ENCODE measurements at places on chromosomes 11 and 22.

DNA sequence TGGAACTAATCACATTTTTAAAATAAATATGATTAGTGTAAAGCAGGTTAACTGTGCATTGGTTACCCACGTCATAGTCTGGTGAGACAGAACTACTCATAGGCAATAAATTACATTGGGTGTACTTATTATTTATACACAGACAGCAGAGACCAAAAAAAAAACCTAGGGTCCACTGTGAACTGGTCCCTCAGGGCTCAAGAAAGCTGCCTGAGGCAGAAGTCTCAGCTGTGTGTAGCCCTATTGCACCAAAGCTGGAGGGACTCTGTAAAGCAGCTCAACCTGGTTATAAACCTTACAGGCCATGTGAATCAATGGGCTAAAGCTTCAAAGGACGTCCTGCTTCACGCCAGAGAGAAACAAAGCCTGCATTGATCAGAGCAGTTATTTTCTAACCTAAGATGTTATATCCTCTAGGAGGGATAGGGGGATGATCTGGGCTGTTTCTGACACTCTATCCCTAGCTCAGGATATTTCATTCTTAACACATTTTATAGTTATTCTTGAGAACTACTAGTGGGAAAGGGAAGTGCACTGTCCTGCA, 432.2 kb upstream of the ANO3 start:
- no peak for DNase-seq

DNA sequence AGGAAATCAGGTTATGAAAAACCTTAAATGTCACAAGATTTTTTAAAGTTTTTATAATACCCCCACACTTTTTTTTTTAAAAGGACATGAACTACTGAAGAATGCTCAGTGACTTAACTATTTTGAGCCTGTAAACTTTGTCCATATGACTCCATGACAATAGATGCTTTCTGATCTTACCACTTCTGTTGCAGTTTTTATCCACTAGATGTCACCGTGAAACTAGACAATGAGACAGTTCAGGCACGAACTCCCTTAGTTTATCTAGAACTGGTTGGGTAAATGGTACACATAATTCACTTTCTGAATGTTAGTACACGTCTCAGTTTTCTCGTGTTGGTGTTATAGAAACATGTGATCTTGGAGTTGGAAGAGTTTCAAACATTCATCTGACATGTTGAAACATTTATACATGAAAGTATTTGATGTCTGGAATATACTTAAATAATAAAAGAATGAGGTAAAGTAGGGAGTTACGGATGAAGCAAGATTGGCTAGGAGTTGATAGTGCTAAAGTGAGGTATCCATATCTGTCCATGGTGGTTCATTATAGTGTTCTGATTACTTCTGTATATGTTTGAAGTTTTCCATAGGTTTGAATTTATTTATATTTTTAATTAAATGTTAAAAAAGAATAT, 8.1 kb downstream of the CCDC15 start:
- DNase-seq = peak; percentile 27

DNA sequence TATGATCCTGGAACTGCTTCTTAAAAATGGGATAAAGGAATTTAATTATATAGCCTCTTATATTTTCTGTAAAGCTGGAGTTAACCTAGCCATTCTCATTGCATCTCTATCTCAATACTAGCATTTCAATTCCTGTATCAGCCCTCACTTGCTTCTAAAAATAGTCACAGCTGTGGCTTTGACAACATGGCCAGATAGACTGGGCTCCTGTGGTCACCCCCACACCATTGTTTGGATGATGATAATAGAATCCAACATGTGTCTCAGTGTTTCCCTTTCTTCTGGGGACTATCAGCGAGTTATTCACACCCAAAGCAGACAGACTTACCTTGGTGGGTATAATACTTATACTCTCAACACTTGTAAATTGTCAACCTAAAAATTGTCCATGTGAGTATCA, 6.9 kb downstream of the VWA5A start:
- no peak for DNase-seq

DNA sequence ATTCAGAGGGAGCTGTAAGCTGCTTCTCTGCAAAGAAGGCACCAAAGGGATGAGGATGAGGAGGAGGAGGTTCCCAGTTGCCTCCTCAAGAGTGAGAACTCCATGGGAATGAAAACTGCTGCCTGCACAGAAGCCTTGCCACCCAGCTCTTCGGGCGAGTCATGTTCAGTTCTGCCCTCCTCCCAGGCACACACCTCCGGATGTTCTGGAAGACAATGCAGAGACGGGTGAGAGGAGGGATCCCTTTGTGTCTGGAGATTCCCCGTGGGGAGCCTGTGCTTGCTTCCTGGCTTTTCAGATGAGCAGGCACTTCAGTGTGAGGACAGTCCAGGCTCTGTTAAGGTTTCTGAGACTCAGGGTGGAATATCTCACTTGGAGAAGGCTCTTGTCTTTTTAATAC, 295.6 kb downstream of the DDX10 start:
- DNase-seq = no peak

DNA sequence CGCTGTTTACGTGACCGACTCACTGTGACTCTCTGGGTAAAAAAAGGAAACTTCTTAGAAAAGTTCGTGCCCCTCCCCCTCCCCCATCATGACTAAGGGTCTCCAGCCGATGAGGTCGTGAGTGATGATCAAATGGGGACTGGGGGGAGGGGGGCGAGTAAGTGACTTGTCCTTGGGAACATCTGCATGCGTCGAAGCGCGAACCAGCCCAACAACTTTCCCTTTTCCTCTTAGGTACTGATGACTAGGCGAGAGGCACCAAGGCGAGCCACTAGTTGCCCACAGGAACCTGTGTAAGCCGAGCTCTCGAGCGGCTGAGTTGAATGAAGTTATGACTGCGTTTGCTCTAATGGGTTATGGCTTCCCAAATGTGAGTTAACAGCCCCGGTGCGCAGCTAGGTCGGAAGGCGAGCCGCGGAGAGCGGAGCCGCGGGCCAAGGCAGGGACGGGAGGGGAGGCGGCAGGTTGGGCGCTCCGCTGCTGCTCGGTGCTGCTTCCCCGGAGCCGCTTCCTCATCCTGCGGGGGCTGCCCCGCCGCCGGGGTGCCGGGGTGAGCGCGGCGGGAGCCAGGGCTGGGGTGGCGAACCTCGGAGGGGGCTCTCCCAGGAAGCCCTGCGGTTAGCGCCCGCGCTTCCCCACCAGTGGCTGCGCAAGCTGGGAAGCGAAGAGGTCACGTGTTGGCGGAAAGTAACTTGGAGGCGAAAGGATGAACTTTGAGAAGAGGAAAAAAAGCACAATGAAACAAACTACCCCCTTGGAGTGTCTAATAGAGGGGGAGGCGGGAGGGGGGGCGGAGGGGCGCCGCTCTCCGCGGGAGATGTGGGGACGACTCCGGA, 22.1 kb upstream of the BDNF start:
- DNase-seq = no peak

- no peak for DNase-seq
Observed at GRCh38 chr11:122920579-122920978, 38.0 kb downstream of the JHY start.

- DNase-seq = no peak
Observed at GRCh38 chr11:31529701-31530100, 20.1 kb downstream of the ELP4 start.

DNA sequence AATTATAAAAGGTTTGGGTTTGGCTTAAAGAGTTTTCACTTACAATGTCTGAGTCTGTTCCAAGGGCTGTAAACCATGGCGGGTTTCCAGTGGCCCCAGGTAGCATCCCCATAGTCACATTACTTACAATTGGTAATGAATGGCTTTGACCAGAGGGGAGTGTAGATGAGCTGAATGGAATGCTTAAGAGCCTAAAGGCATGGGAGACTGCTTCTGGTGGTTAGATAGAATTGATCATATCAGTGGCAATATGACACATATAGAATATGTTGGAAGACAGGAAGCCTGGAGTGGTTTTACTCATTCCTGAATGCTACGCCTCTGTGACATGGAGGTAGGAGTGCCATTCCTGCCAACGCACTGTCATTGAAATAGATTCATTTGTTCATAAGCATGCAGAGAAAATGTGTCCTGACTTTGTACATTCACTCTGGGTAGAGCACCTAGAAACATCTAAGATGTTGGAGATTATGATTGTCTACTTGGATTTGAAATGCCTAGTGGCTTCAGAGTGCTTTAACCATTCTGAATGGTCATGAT, 183.3 kb downstream of the BLID start:
- DNase-seq = no peak

DNA sequence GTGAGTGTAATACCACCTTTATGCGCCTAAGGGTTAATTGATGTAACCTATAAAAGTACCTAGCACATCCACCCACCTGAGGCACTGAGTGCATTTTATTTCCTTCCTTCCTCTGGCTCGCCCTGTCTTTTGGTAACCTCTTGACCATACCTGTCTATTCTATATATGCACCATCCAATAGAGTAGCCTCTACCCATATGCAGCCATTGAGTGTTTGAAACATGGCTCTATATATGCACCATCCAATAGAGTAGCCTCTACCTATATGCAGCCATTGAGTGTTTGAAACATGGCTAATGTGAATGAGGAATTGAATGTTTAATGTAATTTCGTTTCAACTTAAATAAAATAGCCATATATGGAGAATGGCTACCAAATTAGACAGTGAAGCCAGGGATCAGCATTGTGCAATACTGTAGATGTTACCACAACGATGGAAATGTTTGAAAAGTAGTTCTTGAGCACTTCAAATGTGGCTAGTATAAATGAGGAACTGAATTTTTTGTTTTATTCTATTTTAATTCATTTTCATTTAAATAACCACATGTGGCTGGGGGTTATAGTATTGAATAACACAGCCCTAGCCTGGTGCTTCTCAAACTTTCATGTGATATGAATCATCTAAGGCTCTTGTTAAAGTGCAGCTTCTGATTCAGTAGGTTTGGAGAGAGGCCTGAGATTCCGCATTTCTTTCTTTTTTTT, 33.8 kb downstream of the SLC35F2 start:
- no peak for DNase-seq

DNA sequence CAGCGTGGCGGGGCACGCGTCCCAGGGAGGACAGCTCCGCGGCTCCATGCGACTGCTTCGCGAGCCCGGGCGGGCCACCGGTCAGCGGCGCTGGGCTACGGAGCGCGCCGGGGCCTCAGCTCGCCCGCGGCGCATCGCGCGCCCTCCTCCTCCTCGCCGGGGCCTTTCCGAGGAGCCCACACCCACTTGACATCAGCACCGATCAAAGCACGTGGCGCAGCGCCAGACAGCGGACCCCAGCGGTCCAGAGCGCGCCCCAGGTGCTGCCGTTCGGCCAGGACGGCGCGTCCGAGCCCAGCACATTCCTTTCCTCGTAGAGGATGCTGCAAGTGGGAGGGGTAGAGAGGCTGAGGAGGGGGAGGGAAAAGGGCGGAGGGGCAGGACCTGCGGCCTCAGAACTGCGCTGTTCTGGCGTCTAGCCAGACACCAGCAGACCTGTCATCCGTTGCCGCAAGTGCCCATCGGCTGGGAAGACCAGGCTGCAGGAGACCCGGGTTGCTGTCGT, 88.6 kb downstream of the PLEKHA7 start:
- peak; percentile 81 for DNase-seq

GRCh38 chr22:23065069-23065451, 5.3 kb upstream of the GNAZ start:
- no peak for DNase-seq

GRCh38 chr22:49528420-49528720, 299.3 kb downstream of the BRD1 start:
- no peak for DNase-seq

- no peak for DNase-seq
Observed at GRCh38 chr11:72737336-72737735, 14.9 kb downstream of the ARAP1 start.

GRCh38 chr11:102429691-102430090, 22.9 kb downstream of the TMEM123 start:
- DNase-seq = no peak

DNA sequence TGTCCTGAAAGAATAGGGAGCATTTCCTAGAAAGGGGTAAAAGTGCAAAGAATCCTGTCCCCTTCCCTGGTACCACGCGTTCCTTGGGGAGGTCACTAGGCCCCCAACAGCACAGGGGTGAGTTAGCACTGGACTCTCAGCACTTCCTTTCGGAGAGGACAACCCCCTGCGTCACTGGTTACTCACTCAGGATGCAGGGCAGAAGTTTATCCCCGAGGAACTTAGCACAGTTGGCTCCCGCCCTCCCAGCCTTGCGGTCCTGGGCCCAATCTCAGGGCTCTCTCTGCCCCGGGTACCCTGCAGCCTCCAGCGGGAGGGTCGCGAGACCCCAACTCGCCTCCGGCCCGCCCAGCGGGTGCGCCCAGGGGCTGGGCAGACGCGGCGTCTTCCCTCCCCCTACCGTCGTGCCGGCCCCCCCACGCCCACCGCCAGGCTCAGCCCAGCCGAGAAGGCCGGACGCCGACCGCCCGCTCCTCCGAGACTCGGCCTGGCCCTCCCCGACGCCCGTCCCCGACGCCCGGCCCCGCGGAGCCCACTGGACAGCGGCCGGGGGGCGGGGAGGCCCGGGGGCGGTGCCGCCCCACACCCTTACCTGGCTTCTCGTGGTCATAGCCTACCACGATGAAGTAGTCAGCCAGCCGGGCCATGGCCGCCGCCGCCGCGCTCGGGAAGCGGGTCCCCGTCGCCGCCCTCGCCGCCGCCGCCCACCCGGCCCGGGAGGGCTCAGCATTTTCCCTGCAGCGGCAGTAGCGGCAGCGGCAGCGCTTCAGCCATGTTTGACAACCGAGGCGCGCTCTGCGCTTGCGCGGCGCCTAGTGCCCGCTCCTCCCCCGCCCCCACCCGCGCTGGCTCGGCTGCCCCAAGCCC, at the start of gene SBF2:
Gene SBF2 (minus strand): TSS at position 797 of the 867 bp plus-strand sequence. CDS start 150 bp downstream, at position 647.
- DNase-seq = peak; percentile 95

- no peak for DNase-seq
Observed at GRCh38 chr11:94544646-94545263, 1.0 kb downstream of the FUT4 start.

Data from NCI-H226 (cell line).